ENCODE measurements at places on chromosomes 13 and 19. TPM values are rescaled to one million over a fixed set of nuclear protein-coding genes. Genes with fewer than 3 reads are reported as not detected.

- no peak overlapping the region for H3K27ac ChIP-seq
- no peaks in the 10 kb centered on the region for H3K36me3 ChIP-seq
- DNase-seq: no peak
- no peaks in the 10 kb centered on the region for H3K4me1 ChIP-seq
Observed at GRCh38 chr13:43389573-43389972, 366.2 kb downstream of the DNAJC15 start.

The C1QTNF9 gene
- total RNA-seq: not detected

- DNase-seq: no peak
- H3K27me3 ChIP-seq: no peaks in the 10 kb centered on the region
- peaks cover 16% of the 10 kb centered on the region for H3K36me3 ChIP-seq
- peaks cover 23% of the 10 kb centered on the region for H3K4me1 ChIP-seq
Observed at GRCh38 chr19:14165990-14166830, 29.8 kb upstream of the ASF1B start.

The THAP8 gene
- total RNA-seq: 7.0 TPM

The NKPD1 gene
- not detected for total RNA-seq

The PGLYRP2 gene
- total RNA-seq: not detected
